ENCODE measurements at places on chromosomes 5 and 9.

DNA sequence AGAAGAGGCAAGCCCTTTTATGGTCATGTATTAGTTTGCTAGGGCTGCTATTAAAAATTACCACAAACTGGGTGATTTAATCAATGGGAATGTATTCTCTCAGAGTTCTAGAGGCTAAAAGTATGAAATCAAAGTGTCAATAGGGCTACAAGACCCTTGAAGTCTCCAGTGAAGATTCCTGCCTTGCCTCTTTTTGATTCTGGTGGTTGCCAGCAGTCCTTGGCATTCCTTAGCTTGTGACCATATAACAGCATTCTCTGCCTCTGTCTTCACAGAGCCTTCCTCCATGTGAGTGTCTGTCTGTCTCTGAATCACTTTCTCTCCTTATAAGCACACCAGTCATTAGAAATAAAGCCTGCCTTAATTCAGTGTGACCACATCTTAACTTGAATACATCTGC is 282.7 kb downstream of the KCNN2 start:
- no peak for DNase-seq

DNA sequence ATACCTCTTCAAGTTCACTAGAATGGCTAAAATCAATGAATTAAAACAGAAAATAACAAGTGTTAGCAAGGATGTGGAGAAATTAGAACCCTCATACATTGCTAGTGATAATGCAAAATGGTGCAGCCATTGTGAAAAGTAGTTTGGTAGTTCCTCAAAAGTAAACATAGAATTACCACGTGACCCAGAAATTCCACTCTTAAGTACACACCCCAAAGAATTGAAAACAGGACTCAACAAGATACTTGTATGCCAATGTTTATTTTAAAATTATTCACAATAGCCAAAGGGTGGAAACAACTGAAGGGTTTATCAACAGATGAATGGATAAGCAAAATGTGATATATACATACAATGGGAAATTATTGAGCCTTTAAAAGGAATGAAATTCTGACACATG is 70.3 kb downstream of the BARX1 start:
- DNase-seq: no peak

DNA sequence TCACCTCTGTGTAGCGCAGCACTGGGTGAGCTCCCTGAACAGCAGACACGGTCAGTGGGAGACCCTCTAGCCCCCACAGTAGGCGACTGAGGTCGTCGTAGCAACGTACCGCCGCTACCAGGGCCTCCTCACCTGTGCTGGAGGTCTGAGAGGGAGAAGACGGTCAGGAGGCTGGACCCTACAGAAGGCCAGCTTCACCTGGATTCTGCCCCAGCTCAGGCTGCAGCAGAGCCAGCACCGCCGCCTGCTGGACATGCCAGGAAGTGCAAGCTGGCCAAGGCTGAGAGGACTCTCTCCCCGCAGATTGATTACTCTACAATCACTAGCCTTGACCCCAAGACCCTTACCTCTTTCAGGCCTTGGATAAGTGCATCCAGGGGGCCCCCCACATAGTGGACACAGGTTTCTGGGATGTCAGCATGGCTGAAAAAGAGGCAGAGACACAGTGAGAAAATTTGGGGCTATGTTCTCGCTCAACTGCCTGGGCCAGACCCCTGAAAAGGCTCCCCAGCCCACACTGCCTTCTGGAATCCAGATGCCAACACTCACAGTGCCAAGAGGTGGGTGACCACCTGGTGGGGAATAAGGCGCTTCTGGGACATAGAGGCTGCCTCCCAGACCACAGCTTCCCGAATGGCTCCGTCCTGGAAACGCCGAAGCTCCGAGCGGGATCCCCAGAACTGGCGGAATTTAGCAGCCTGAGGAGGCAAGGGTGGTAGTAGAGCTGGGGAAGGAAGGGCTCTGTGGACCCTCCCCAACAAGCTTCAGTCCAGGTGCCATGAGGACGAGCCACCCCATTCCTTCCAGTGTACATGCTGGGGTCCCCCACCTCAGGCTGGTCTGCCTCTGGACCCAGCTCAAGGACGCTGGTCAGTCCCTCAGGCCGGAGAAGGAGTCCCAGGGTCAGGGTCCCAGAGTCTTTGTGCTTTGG is 6.9 kb downstream of the NOL6 start:
- no peak for DNase-seq

DNA sequence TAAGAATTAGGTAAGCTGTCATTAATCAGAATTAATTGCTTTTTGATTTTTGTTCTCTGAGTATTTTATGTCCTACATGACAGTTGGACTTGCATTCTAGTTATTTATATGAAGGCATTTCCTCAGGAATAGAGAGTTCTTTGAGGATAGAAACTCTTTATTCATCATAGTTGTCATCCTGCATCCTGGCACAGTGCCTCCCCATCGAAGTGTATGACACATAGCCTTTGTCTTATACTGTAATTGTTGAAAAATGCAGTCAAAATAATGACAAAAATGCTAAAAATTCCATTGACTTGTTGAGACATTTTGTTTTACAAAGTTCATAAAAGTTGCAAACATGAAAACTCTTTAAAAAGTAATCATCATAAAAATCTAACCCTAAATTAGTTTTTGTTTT is 36.5 kb downstream of the CFAP95 start:
- DNase-seq: no peak

GRCh38 chr5:168921147-168921866 is 342.1 kb upstream of the PANK3 start:
- no peak for DNase-seq

GRCh38 chr5:175623088-175623487 is 34.8 kb upstream of the HRH2 start:
- DNase-seq: no peak

GRCh38 chr5:96572864-96573512 is 89.2 kb upstream of the CAST start:
- DNase-seq: peak; percentile 13

- no peak for DNase-seq
Observed at GRCh38 chr5:157108976-157109375, at the start of gene HAVCR2. TSS of gene HAVCR2 (minus strand) at chr5:157109044. CDS start at chr5:157108983, 61 bp downstream.

GRCh38 chr5:1502046-1502736 is 21.6 kb downstream of the LPCAT1 start:
- DNase-seq: no peak

GRCh38 chr5:160312134-160312959 is at the start of gene CCNJL:
TSS of gene CCNJL (minus strand) at chr5:160312564. CDS start at chr5:160311923, 641 bp downstream.
- DNase-seq: peak; percentile 56

DNA sequence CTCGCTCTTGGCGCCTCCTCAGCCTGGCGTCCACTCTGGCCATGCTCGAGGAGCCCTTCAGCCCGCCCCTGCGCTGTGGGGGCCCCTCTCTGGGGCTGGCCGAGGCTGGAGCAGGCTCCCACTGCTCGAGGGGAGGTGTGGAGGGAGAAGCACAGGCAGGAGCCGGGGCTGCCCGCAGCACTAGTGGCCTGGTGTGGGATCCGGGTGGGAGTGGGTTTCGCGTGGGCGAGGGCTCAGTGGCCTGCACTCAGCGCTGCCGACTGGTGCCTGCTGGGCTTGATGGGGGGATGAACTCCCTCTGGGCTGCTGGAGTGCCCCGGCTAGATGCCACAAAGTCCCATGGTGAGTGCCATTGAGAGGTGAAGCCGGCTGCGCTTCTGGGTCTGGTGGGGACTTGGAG is 4.4 kb upstream of the HSPA4 start:
- no peak for DNase-seq

DNA sequence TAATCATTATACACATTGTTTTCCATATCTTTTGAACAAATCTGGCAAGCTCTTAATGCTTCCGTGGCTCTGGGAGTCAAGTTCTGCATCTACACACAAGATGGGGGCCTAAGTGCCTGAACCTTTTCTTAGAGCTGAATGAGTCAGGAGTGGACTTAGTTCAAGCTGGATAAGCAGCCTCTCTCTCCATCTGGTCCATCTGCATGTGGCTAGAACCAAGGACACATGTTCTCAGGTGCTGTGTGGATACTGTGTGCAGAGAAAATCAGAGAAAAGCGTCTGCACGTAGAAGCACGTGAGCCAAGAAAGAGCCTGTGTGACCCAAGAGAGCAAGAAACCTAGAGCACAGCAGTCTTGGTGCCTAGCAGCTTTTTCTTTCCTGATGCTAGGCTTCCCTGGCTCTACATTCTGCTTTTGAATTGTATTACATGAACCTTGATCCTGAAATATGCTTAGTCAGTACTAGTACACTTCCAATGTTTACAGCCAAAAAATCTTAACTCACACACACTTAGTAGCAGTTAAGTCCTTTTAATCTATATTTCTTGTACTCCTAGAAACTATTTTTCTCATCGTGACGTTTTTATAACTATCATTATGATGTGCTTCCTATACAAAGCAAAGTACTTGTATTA is 1798.9 kb downstream of the MAT2B start:
- no peak for DNase-seq

- no peak for DNase-seq
Observed at GRCh38 chr9:129242191-129242941, 64.3 kb upstream of the IER5L start.

GRCh38 chr9:16485575-16486321 is 384.7 kb downstream of the BNC2 start:
- no peak for DNase-seq

DNA sequence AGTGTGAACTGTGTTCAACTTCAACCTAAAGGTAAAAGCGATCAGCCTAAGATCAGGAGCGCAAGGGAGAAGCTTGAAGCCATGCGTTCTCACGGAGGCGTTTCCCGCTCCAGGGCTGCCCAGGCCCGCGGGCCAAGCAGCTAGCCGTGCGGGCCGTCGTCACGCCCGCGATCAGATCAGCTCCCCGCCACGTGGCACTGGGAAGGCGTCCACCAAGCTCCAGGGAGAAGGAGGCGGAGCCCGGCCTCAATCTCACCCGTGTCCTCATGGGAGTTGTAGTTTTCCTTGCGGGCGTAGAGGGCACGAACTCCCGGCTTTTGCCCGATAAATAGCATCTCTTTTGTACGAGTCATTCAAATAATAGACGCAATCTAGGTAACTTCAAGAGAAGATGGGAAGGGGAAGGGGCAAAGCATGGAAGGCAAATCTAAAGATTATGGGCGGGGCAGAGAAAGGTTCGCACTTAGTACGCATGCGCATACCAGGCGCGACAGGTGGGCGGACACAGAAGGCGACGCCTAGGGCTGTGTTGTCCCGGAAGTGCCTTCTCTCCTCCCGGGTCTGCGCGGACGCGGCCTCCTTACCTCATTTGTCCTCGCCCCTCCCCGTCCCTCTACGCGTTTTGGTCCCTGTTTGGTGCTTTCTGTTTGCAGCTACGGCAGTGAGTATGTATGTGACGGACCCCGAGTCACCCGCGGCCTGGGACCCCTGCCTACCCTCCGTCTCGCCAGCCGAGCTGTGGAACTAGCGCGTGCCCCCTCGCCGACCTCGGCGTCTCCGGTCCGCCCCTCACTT is 40.8 kb upstream of the ZCCHC7 start:
- peak; percentile 77 for DNase-seq

- DNase-seq: no peak
Observed at GRCh38 chr9:98992885-98993569, 49.3 kb downstream of the COL15A1 start.

- no peak for DNase-seq
Observed at GRCh38 chr9:4700091-4700490, 20.7 kb downstream of the CDC37L1 start.

- no peak for DNase-seq
Observed at GRCh38 chr5:65142511-65143011, 339.2 kb downstream of the ADAMTS6 start.

- DNase-seq: no peak
Observed at GRCh38 chr9:103574056-103574455, 520.1 kb upstream of the SMC2 start.

GRCh38 chr9:77276799-77277198 is 99.5 kb downstream of the VPS13A start:
- no peak for DNase-seq

- no peak for DNase-seq
Observed at GRCh38 chr9:113480612-113481011, 17.1 kb downstream of the RGS3 start.

- DNase-seq: no peak
Observed at GRCh38 chr5:149282027-149282965, 10.6 kb downstream of the AFAP1L1 start.

GRCh38 chr5:155069961-155070360 is 56.4 kb downstream of the KIF4B start:
- no peak for DNase-seq

GRCh38 chr9:120974921-120975320 is 48.3 kb upstream of the TRAF1 start:
- DNase-seq: no peak

GRCh38 chr9:82593501-82593900 is 469.4 kb downstream of the RASEF start:
- DNase-seq: no peak

DNA sequence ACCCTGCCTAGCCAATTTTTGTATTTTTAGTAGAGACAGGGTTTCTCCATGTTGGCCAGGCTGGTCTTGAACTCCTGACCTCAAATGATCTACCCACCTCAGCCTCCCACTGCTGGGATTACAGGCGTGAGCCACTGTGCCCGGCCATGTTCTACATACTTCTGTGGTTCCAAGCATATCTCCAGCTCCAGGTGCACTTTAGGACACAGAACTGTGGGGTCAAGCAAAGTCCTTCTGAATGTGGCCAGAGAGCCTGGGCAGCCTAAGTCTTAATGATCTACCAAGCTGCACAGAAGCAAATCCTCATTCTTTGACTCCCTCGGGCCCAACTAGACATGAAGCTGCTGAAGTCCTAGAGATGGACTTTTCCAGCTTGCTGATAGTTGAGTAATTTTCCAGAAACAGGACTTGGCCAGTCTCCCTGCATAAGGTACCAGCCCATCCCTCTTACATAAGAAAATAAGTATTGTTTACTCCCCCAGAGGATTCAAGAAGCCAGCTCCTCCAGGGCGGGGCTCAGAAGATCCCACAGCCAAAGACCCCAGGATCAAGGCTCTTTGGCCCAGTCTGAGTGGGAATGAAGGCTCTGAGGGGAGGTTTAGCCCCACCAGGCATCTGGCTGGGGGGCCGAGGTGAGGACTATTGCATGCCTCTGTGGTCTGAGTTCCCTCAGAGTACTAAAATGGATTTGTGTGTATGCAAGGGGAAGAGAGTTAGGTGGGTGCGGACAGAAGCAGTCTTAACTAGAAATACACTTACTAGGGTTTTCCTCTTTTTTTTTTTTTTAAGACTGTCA is 8.7 kb downstream of the CLTB start:
- no peak for DNase-seq

- DNase-seq: no peak
Observed at GRCh38 chr9:131669269-131670157, 70.4 kb downstream of the RAPGEF1 start.
